Activated naive CD8-positive, alpha-beta T cell treated with anti-CD3 and anti-CD28 coated beads for 36 hours (primary cell): ENCODE measurements at places on chromosomes 2 and 18. TPM values are rescaled to one million over a fixed set of nuclear protein-coding genes. Genes with fewer than 3 reads are reported as not detected.
A peak's percentile ranks its signal among the peaks of the same experiment; 100 is the strongest.

Gene AKAIN1
- total RNA-seq = not detected

Gene HAAO
- 1.1 TPM for total RNA-seq

Gene FAP
- total RNA-seq = not detected

Gene REG1B
- not detected for total RNA-seq

DNA sequence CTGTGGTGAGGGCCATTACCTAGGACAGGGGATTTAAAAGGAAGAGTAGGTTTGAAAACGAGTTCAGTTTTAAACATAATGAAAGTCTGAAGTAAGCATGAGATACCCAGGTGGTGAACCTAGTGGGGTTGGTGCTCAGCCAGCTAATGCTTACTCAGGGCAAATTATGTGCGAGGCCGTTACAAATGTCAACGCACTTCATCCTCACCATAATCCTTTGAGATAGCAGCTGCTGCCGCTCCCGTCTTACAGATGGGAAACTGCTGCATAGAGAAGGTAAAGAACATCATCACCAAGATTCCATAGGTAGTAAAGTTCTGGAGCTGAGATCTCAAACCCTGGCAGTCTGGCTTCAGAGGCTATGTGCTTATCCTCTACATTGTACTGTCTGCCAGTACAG, 209.0 kb downstream of the DYM start:
- DNase-seq = no peak

DNA sequence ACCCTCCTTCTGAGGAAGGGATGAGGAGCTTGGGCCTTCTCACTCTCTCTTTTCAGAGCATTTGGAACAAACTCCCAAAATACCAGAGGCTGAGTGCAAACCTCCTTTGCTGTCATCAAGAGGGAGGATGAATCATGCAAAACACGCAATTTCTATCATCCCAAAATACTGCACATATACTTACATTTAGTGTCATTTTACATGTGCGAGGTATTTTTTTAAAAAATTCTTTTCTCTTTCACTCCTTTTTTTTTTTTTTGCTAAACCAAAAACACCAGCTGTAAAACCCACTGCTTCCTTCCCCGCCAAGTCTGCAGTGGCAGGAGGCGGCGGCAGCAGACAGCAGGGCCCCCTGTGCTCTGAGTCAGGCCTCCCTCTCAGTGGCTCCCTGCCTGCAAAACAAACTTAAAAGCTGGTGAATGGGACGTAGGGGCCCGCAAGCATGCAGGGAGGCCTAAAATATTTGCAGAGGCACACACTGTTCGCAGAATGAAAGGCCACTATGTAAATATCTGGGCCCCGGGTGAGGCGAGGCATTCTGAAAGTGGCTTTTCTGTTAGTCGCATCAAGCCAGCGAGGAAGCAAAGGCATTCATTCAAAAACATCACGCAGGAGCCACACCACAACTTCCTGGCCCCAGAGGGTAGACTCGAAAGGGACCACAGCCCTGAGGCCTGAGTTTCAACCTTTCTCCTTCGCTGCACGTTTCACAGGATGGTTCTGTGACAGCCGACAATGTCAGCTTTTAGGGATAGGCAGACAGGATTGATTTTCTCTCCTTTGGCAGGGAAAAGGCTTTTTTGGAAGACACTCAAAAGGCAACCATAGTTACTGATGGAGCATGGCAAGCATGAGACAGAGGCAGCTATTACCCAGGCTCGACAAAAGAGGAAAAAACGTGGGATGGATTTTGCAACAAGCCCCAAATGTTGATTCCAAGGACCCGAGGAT, 73.4 kb downstream of the ACTR2 start:
- peak; percentile 85 for DNase-seq

- no peak for DNase-seq
Observed at GRCh38 chr2:70385966-70386595, 84.2 kb upstream of the FAM136A start.

GRCh38 chr2:18154812-18155211, 276.3 kb downstream of the KCNS3 start:
- DNase-seq = no peak

DNA sequence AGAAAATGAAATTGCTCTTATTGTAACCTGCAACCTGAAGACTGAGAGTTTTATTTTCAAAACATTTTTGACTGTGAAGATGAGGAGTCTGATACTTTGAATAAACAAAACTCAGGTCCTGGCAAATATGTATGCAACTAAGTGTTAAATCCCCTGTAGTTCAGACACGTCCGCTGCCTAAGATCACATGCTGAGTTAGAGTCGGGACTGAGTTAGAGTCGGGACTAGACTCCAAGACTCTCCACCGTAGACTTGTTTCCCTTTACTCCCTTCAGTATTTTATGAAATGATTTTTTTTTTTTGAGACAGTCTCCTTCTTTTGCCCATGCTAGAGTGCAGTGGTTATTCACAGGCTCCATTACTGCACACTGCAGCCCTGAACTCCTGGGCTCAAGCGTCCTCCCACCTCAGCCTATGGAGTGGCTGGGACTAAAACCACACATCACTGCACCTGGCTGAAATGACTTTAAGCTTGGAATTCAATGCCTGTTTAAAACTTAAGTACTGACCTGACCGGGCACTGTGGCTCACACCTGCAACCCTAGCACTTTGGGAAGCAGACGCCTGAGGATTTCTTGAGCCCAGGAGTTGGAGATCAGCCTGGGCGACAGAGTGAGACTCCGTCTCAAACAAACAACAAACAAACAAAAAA, 28.0 kb upstream of the PMAIP1 start:
- no peak for DNase-seq

DNA sequence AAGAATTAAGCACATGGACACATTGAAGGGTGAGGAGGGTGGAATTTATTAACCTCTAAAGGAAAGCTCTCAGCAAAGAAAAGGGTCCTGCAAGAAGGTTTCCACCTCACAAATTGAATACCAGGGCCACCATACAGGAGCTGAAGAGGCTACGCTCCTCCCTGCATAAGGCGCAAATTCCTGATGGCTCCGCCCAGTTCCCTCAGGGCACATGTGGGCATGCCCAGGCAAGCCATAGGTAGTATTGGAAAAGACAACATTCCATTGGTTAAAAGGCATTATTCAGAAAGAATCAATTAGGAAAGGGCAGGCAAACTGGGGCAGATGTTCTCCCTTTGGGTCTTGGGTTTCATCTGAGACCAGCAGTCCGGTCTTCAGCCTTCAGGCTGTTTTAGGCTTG, 161.2 kb downstream of the PTPRM start:
- DNase-seq = no peak

- no peak for DNase-seq
Observed at GRCh38 chr2:239822146-239822831, 202.9 kb downstream of the NDUFA10 start.

GRCh38 chr2:69191634-69192033, 178.7 kb downstream of the ANTXR1 start:
- DNase-seq = no peak

- DNase-seq = no peak
Observed at GRCh38 chr2:70546376-70546775, 7.2 kb downstream of the TGFA start.
